ENCODE measurements at places on chromosomes 2 and 18.

DNA sequence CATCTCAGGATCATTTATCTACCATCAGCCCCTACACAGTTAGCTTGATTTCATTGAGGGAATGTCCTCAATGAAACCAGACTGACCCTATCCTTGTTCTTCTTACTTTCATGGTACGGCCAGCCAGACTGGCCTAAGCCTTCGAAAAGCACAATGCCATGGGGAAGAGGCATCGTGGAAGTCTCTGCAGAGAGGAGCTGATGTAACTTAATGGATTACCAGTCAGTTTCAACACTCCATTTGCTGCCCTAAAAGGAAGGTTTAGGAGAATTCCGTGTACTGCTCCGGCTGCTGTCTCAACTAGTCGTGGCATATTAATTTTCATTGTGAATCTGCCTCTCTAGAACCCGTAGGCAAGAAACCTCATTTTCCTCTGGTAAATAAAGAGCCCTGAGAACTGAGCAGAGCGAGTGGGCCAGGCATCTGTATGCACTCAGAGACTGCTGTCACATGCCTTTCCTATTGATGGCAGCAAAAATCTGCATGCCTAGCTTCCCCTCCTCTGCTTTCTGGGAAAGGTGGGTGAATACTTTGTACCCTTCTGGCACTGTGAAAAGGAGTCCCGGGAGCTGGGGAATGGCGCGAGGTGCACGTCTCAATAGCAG lies 184.9 kb downstream of the KLHL29 start:
- DNase-seq: no peak

GRCh38 chr18:63096327-63096874 lies 223.2 kb downstream of the BCL2 start:
- DNase-seq: no peak

- no peak for DNase-seq
These were observed 22.2 kb downstream of the INPP5D start for GRCh38 chr2:233082222-233082930.

GRCh38 chr2:122255924-122256323 lies 500.5 kb downstream of the TSN start:
- DNase-seq: no peak

DNA sequence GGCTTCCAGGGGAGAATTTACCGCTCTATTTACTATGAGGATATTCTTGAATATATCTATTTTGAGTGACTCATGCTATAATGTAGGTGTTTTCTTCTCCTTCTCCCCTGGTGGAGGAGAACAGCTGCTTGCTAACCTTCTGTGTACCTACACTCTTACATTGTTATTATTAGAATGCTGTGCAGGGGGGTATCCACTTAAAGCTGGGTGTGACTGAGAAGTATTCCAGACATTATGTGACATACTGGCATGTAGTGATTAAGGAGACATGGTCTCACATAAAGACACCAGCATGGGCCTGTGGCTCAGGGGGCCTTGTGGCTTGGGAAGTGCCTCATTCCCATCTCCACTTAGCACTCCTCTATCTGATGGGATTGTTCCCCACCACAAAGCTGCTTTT lies 287.9 kb downstream of the PTPRM start:
- no peak for DNase-seq

DNA sequence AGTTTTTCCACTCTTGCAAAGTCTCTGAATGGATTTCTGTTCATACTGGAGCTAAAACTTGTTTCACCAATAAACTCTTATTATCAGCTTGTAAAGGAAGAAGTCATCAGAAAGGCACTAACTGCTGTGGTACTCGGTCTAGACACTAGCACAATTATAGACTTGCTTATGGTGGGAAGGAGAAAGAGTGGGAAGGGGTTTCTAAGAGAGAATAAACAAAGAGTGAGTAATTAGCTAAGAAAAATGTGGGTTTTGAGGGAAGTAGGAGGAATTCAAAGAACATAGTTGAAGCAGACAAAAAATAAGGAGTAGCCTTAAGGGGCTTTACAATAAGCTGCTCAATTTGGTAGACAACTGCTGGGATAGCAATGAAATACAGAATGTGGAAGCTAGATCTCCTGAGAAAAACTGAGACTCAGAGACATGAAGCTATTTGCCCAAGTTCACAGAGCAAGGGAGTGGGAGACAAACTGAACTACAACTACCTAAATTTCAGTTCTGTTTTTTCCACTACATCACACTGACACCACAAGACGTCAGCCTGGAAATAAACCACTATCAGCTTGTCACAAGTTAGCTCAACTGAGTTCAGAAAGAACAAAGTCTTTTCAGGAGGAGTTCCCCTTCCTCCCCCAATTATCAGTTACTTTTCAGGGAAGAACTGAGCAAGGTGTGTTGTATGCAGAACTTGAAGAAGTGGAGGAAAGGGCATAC lies 59.7 kb downstream of the MAP4K3 start:
- DNase-seq: peak; percentile 58

- DNase-seq: no peak
These were observed 119.5 kb downstream of the SMAD7 start for GRCh38 chr18:48831113-48831759.

DNA sequence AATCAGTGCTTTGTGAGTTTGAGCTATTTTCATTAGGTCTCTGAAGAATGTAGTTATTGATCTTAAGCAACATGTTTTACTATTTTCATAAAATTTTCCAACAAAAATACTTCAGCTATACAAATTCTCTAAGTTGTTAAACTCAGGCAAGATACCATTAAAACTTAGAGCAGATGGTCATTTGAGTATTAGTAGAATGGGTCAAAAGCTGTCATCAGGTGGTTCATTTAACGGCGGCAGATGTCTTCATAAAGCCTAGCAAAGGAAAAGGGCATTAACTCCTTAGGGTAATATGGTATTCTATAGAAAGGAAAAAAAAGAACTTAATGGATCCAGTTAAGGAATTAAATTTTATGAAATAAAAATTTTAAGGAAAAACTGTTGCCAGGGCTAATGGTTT lies 19.2 kb downstream of the MIB1 start:
- DNase-seq: no peak

- no peak for DNase-seq
These were observed 278.7 kb upstream of the KLHL29 start for GRCh38 chr2:23106242-23106785.

DNA sequence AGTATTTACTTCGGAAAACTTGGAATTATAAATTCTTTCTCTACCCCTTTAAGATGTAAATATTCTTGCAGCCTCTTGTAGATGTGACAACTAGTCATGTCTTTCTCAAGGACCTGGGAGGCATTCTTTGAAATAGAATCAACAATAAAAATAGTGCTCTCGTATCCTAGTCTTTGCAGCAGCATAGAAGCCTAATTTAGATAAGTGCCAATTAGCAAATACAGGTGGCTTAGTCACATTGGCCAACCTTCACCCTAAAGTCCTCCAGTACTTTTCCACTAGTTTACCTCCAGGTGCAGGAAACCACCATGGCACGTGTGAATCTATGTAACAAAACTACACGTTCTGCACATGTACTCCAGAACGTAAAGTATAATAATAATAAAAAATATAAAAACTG lies 3.5 kb upstream of the ZSWIM2 start:
- no peak for DNase-seq

GRCh38 chr18:9683418-9684396 lies 24.4 kb upstream of the RAB31 start:
- DNase-seq: peak; percentile 78

- no peak for DNase-seq
These were observed 185.9 kb downstream of the SLC39A10 start for GRCh38 chr2:195842932-195843331.

- DNase-seq: no peak
These were observed 834.4 kb upstream of the SLC39A10 start for GRCh38 chr2:194822657-194823056.

GRCh38 chr2:27741673-27742072 lies 29.8 kb upstream of the MRPL33 start:
- no peak for DNase-seq

DNA sequence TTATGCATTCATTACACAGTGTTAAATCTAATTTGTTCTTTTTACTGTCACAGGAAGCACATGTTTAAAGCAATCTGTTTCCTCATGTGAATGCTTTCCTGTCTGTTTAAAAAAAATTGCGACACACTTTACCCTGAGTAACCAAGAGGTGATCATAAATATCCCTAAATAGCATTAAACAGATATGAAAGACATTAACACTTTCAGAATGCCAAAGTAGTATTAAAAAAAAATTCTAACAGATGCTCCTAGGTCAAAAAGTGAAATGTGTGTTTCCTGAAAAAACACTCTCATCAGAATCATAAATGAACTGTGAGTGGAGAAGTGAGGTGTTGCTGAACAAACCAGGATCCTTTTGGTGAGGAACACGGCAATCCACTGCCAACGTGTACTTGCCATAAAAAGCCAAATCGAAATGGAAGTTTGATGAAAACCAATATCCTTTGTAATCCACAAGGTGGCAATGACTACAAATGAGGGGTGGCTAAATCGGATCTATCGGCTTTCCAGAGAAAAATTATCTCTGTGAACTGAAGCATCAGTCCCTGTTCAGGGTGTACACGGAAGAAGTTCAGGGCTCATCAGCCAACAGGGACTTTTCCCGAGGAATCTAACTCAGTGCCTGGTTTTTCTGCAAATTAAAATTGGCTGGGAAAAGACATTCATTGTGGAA lies 248.9 kb downstream of the TCF4 start:
- DNase-seq: peak; percentile 71

- DNase-seq: no peak
These were observed 2.9 kb upstream of the SERPINB3 start for GRCh38 chr18:63664571-63664970.

GRCh38 chr18:12036201-12036751 lies 55.0 kb downstream of the IMPA2 start:
- DNase-seq: no peak

DNA sequence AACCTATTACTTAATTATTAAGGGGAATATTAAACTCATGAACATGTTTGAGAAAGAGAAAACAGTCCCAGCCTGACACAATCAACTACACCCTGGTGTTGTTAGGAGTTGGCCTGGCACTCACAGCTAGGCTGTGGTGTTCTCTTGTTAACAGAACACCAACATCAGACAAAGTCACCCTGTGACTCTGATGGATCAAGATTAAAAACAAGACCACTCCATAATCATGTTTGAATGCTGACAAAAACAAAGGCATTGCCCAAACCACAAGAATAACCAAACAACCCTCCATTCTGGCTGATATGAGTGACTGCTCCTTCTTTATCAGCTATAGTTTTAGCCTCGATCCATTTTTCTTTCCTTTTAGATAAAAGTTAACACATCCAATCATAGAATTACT lies 3.0 kb downstream of the BOLL start:
- no peak for DNase-seq

GRCh38 chr2:9772999-9773902 lies 70.0 kb upstream of the TAF1B start:
- DNase-seq: no peak

- DNase-seq: peak; percentile 74
These were observed 197.2 kb downstream of the HDAC4 start for GRCh38 chr2:239203443-239204135.

DNA sequence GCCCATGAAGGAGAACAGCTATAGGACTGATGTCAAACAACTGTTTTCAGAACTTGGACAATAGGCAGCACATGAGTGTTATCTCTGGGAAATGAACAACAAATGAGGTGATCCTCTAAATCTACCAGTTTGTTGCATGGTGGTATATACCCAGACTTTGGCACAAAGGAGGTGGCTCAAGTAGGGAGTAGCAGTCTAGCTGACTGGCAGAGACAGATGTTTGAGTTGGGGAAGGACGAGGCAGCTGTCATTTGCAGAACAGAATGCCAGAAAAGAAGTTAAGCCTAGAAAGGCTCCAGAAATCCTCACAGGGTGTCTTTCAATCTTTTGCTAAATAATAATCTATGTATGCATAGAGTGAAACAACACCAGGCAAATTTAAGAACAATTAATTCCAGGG lies 47.4 kb downstream of the RPE start:
- no peak for DNase-seq

DNA sequence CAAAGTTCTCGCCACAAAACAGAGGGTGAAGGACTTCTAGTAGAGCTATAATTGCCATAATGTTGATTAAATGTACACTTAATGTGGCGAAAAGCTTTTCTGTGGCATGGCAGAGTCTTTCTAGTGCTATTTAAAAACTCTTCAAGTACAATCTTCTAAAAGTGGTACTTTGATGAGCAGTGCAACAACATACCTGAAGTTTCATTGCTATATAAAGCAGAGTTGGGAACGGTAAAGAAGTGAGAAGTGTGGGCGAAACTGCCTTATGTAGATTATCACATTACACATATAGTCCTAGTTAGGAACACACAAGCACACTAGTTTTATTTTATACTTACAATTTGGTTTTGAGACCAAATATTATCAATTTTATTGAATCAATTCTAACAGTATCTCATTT lies 49.5 kb downstream of the FIGN start:
- DNase-seq: no peak

DNA sequence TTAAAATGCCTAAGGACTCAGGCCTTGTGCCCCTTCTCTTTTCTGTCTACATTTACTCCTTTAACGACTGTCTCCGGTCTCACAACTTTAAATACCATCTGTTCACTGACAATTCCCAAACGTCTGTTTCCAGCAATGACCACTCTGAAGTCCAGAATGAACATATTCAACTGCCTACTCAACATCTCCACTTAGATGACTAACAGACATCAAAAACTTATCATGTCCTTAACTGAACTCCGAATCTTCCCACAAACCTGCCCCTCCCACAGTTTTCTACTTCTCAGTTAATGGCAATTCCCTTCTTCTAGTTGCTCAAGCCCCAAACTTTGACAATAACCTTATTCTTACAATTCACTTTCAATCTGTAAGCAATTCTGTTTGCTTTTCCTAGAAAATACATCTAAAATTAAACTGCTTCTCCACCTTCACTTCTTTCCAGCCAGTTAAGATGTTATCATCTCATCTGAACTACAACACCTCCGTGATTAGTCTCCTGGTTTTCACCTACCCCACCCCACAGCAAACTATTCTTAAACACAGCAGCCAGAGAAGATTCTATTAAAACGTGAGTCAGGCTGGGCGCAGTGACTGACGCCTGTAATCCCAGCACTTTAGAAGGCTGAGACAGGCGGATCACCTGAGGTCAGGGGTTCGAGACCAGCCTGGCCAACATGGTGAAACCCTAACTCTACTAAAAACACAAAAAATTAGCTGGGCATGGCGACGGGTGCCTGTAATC lies 2.8 kb downstream of the C1D start:
- DNase-seq: no peak

- DNase-seq: no peak
These were observed 94.5 kb upstream of the EML6 start for GRCh38 chr2:54628957-54629356.

Measured in pons (tissue), 1 donor.